RPMI8226 (cell line): ENCODE measurements at places on chromosomes 4 and X.
A peak's percentile ranks its signal among the peaks of the same experiment; 100 is the strongest.

GRCh38 chr4:94548571-94548970 is 96.8 kb downstream of the PDLIM5 start:
- DNase-seq = no peak

- DNase-seq = peak; percentile 50
Measured at GRCh38 chr4:85724791-85725563, 250.0 kb downstream of the ARHGAP24 start.

GRCh38 chrX:39516427-39516841 is 581.3 kb downstream of the BCOR start:
- DNase-seq = no peak

DNA sequence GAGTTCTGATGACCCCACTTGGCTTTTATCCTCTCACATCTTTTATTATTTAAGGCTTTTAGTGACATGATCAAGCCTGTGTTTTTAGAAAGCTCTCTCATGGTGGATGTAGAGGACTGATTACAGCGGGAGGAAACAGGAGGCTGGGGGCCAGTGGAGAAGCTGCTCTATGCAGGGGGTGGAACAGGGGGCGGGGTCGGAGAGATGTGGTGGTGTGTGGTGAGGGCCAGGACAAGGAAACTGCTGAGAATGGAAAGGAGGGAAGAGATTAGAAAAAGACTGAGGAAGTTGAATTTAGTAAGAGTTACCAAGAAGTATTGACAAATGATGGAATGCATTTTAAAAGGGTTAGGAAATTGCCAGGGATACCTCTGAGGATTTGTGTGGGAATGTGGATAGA is 292.2 kb downstream of the ZIC3 start:
- no peak for DNase-seq

DNA sequence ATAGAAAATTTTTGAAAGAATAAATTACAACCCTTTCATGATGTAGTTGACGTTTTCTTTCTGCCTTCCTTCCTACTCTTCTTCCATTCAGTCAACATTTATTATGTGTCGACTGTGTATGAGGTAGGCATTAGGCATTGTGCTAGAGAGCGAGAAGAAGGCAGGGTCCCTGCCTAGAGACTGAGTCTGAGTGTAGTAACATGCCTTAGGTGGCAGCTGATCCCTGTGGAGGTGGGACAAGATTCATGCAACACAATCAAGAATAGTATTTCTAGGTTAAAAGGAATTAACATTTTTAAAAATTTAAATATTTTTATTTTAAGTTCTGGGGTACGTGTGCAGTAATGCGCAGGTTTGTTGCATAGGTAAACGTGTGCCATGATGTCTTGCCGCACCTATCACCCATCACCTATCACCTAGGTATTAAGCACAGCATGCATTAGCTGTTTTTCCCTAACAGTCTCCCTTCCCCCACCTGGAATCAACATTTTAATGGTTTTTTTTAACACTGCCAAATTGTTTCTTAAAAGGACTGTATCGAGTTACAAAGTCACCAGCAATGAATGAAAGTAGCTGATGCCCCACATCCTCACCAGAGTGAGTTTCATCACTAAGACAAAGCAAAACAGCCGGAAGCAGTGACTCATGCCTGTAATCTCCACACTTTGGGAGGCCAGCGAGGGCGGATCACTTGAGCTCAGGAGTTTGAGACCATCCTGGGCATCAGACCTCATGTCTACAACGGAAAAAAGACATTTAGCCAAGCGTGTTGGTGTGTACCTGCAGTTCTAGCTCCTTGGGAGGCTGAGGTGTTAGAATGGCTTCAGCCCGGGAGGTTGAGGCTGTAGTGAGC is 84.0 kb downstream of the WWC2 start:
- DNase-seq = peak; percentile 16

GRCh38 chrX:154021131-154021611 is 1.5 kb upstream of the IRAK1 start:
- DNase-seq = no peak

GRCh38 chr4:70996018-70996360 is 2.5 kb downstream of the DCK start:
- no peak for DNase-seq

DNA sequence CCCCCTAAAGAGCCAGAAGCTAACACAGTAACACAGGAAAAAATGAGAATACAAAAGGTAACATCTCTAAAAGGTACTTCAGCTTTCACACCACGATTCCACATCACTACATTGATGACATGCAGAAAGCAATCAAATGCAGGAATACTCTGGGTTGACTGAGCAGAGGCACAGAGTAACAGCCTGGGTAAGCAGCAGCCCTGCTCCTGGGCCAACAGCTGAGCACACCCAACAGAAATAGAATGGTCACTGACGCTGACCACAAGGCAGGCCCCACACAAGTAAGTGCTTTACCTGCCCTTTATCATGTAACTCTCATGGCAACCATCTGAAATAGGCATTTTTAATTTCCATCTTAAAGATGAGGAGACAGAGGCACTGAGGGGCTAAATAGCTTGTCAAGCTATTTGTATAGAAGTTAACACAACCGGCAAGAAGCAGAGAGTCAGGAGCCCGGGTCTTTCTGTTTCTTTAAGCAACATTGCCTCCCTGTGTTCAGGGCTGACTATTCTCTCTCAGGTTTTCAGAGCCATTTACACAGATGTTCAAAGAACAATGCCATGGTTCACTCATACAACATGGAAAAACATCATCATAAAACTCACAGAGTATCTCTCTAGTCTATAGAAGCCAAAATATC is 168.9 kb downstream of the ZNF674 start:
- no peak for DNase-seq

- DNase-seq = no peak
Measured at GRCh38 chr4:83389037-83389720, 54.5 kb upstream of the HPSE start.

DNA sequence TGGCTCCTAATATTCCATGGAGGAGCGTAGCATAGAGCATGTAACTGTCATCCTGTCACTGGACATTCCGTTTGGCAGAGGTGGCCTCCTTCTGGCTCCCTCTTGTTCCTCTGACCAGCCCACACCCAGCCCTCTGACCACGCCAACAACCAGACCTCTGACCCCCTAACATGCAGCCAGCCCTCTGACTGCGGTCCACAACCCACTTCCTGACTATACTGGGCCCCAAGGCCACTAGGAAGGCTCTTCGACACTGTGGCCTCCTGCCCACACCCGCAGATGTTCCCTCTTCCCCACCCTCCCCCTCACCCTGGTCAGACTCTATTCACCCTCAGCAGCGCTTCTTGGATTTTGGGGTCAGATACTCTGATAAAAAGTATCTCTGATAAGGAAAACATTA is 141.4 kb downstream of the EVC2 start:
- DNase-seq = no peak

- DNase-seq = no peak
Measured at GRCh38 chr4:97786306-97786920, 356.9 kb downstream of the STPG2 start.

- DNase-seq = no peak
Measured at GRCh38 chrX:49988143-49988542, 65.7 kb downstream of the CLCN5 start.

DNA sequence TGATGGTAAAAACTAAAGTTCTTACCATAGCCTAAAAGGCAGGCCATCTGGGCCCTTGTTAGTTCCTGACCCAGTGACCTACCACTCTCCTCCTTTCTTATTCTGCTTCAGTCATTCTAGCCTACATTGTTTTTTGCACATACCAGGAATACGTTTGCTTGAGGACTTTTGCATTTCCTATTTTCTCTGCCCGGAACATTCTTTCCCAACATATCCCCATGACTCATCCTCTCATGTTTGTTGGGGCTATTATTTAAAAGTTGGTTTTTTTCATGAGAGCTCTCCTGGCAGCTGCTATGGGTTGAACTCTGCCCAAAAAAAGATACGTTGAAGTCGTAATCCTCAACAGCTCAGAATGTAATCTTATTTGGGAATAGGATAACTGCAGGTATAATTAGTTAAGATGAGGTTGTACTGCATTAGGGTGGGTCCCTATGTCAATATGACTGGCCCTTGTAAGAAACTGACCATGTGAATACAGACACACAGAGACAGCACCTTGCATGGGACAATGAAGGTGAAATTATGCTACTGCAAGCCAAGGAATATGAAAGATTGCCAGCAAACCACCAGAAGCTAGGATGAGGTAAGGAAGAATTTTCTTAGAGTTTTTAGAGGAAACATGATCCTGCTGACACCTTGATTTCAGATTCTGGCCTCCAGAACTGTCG is 138.3 kb upstream of the PDHA2 start:
- DNase-seq = no peak
